Endodermal cell (in vitro differentiated cells): ENCODE measurements at places on chromosomes 1 and 21. TPM values are rescaled to one million over a fixed set of nuclear protein-coding genes. Genes with fewer than 3 reads are reported as not detected.

DNA sequence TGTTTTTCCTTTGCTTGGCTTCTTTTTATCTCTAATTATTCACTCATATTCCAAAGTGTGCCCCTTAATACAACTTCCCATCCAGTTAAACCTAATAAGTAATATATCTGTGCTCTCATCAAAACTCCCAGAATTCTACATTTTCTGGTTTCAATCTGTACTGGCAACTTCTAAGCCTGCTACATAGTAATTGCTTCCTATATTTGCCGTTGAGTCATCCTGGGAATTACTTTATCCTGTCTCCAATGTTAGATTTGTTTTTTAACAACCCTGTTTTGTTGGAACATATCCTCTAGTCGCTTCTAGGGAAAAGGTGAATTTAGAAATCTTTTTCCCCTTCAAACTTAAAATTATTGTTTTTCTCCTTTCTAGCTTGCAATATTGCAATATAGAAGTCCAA, 620.5 kb upstream of the PKN2 start:
- no peak overlapping the region for H3K4me3 ChIP-seq
- no peak overlapping the region for H3K27ac ChIP-seq
- H3K36me3 ChIP-seq: no peaks in the 10 kb centered on the region
- no peaks in the 10 kb centered on the region for H3K4me1 ChIP-seq
- DNase-seq: no peak

DNA sequence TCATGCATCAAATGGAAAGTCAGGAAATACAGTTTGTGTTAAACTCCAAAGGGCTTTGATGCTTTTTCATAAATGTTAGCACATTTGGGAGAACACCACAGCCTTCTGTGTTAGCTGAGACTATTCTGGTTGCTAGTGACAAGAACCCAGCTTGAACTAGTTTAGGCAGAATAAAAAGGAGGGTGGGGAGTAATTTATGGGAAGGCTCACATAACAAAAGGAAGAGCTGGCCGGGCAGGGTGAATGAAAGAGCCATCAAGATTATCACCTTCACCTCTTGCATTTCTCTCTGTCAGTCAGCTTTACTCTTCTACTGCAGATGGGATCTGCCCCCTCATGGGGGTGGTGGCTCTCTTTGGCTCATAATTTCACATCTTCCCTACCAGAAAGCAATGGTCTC, 75.4 kb upstream of the VTCN1 start:
- no peak overlapping the region for H3K4me3 ChIP-seq
- no peaks in the 10 kb centered on the region for H3K4me1 ChIP-seq
- H3K27me3 ChIP-seq: no peaks in the 10 kb centered on the region
- H3K27ac ChIP-seq: no peak overlapping the region
- DNase-seq: no peak
- H3K36me3 ChIP-seq: no peaks in the 10 kb centered on the region

GRCh38 chr1:81618376-81618775, 182.4 kb upstream of the ADGRL2 start:
- no peak for DNase-seq
- H3K4me1 ChIP-seq: no peaks in the 10 kb centered on the region
- H3K27ac ChIP-seq: no peak overlapping the region
- H3K4me3 ChIP-seq: no peak overlapping the region
- no peaks in the 10 kb centered on the region for H3K27me3 ChIP-seq
- H3K36me3 ChIP-seq: no peaks in the 10 kb centered on the region

GRCh38 chr1:11535761-11536572, 57.0 kb downstream of the DISP3 start:
- no peaks in the 10 kb centered on the region for H3K36me3 ChIP-seq
- no peak overlapping the region for H3K27ac ChIP-seq
- no peak for DNase-seq
- no peaks in the 10 kb centered on the region for H3K27me3 ChIP-seq
- no peaks in the 10 kb centered on the region for H3K4me1 ChIP-seq

C1orf185 gene
- not detected in 2 replicates for total RNA-seq

DNA sequence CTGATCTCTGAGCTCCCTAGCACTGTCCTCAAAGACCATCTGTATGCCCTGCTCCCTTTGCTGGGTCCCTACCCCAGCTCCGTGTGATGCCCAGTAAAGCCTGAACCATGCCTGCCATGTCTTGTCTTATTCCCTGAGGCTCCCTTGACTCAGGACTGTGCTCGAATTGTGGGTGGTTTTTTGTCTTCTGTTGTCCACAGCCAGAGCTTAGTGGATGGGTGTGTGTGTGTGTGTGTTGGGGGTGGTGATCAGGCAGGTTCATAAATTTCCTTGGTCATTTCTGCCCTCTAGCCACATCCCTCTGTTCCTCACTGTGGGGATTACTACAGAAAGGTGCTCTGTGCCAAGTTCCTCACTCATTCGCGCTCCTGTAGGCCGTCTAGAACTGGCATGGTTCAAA, 5.7 kb downstream of the GSTM5 start:
- no peak overlapping the region for H3K27ac ChIP-seq
- no peak overlapping the region for H3K4me3 ChIP-seq
- H3K36me3 ChIP-seq: no peaks in the 10 kb centered on the region
- no peaks in the 10 kb centered on the region for H3K27me3 ChIP-seq

HAPLN2 gene
- total RNA-seq: 0.42 TPM in 1 of 2 replicates, not detected in the other

GPR52 gene
- total RNA-seq: 1.0 and 1.1 TPM in 2 replicates

DNAH14 gene
- total RNA-seq: 33.8 to 46.3 TPM (median 41.6 TPM) in 3 replicates
